Left renal pelvis (tissue), 4 donors: ENCODE measurements at places on chromosomes 12 and 14.

DNA sequence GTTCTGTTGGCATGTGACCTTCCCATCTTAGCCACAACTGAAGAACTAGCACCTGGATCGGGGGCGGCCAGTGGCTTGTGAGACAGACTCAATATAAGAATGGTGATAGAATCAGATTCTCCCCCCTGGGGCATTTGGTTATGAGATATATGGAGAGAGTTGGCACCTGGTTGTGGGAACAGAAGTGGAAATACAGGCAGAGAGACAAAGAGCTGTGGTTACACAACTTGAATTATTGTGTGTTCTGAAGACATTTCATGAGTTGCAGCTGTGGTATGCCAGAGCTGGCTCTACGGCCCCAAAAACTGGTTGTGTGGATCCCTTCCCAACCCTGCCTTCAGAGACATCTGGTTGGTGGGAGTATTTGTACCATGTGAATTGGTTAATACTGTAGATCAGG, 2.9 kb upstream of the MSRB3 start:
- DNase-seq: no peak

- no peak for DNase-seq
Measured at GRCh38 chr14:90111895-90112534, 50.2 kb downstream of the KCNK13 start.

DNA sequence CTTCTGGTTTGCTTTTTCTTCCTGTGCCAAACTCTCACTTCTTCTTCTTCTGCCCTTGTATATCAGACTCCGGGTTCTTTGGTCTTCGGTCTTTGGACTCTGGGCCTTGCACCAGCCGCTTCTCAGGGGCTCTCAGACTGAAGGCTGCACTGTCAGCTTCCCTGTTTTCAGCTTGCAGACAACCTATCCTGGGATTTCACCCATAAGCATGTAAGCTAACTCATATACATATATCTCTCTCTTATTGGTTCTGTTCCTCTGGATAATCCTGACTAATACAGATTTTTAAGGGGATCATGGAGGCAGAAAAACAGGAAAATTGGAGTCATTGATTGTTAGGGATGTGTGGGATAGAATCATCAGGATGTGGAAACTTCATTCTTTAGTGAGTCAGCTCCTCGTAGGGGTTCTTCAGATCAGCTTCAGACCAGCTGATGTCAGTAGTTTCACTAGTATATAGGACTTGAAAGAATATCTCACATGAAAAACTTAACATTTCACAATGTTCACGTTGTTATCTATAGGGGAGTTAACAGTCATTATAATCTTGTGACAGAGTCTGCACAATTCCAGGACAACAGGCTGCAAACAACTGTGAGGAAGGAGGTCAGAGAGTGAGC, 102.9 kb downstream of the RASSF9 start:
- DNase-seq: no peak

GRCh38 chr12:121033625-121034349, 5.3 kb downstream of the OASL start:
- no peak for DNase-seq

GRCh38 chr14:54697001-54697400, 130.1 kb downstream of the SAMD4A start:
- DNase-seq: no peak

- DNase-seq: no peak
Measured at GRCh38 chr12:46790066-46790465, 35.7 kb downstream of the SLC38A4 start.

DNA sequence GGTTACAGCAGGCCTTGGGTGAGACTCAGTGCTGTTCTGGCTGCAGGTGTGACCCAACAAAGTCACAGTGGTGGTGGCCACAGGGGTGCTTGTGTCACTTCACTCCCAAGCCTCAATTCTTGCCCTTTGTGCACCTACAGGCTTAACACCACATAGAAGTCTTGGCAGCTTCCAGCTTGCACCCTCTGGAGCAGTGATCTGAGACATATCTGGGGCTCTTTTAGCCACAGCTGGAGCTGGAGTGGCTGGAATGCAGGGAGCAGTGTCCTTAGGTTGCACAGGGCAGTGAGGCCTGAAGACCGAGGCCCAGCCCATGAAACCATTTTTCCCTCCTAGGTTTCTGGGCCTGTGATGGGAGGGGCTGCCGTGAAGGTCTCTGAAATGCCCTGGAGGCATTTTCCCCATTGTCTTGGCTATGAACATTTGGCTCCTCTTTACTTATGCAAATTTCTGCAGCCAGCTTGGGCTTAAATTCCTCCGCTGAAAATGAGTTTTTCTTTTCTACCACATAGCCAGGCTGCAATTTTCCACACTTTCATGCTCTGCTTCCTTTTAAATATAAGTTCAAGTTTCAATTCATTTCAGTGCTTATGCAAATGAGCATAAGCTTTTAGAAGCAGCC, 37.7 kb downstream of the ADAM21 start:
- no peak for DNase-seq

DNA sequence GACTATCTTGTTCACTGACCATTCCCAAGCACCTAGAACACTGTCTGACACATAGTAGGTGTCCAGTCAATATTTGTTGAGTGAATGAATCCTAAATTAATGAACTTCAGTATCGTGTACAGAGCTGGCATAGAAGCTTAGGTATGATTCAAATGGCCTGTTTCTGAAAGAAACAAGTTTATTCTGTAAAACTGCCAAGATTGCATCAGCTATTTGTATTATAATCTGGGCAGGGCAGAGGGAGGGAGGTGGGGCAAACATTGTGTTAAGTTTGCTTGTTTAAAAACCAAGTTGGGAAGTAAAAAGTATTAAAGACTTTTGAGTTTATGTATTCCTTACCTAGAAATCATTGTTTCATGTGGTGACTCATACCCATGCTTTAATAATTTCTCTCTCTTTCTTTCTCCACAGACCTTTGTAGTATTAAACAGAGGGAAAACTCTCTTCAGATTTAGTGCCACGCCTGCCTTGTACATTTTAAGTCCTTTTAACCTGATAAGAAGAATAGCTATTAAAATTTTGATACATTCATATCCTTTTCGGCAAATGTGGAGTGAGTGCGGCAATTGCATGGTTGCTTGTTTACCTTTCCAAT, 92.8 kb downstream of the SCN8A start:
- DNase-seq: no peak

DNA sequence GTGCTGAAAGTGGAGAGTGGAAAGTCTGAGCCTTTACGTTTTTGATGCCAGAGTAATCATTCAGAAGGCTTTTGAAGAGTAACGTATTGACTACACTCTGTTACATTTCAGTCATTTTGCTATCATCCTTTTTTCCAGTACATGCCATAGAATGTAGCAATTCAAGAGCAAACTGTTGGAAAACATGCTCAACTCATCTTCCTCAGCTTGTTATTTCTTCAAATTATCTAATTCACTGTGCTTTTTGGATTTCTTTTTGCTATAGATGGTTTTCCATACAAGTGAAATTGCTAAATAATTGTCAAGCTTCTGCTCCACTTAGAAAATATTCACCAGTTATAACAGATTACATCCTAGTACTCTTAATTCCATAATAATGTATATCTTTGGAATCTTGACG, 129.9 kb upstream of the CLEC14A start:
- DNase-seq: no peak

GRCh38 chr12:76402259-76402658, 54.0 kb upstream of the BBS10 start:
- no peak for DNase-seq

DNA sequence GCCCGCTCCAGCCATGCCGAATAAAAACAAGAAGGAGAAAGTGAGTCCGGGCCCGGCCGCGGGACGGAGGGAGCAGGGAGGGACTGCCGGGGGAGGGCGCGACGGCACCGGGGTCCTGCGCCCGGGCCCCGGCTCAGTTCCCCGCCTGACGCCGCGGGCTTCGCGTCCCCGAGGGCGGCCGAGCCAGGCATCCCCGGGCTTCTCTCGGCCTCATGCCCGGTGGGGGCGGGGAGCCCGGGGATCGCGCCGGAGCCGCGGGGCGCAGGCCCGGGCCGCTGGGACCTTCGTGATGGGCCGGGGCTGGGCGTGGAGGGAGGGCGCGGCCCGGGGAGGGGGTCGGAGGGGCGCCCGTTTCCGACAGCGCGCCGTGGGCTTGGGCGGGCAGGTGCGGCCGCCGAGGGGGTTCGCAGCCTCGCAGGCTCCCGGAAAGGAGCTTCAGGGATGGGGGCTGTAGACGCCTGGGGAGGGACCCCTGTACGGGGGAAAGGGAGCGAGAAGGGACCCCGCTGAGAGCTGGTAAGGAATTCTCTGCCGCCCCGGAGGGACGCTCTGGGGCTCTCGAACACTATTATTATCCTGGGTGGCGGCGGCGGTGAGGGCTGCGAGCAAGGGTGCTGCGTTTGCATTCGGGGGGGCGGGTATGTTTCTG, 496 bp downstream of the PPP2R5C start:
- no peak for DNase-seq

DNA sequence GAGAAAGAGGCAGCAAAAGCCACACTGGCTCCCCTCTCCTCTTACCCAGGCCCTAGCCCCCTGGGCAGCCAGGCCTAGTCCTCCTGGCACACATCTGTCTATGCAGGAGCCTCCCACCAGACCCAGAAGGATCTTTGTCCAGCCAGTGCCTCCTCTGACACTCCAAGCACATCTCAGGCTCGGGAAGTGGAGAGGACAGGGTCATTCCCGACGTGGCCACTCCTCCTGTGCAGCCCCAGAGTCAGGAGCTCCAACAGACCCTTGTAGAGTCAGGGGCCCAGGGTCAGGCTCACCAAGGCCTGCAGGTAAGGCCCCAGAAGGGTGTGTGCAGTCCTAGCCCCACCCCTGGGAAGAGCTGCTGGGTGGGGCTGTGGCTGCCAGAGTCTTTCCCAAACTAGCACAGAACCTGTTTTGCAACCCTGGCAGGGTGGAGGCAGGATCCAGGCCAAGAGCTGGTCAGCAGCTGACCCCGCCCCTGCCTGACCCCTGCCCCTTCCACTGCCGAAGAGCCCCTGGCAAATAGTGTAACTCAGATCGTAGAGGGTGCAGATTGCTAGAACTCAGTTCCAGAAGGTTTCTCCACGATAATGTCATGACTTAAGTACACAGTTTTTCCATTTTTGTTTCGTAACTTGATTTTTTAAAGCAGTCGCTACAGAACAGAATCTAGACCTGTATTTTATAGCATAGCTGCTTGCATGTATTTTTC, 26.6 kb upstream of the PNMA1 start:
- no peak for DNase-seq

DNA sequence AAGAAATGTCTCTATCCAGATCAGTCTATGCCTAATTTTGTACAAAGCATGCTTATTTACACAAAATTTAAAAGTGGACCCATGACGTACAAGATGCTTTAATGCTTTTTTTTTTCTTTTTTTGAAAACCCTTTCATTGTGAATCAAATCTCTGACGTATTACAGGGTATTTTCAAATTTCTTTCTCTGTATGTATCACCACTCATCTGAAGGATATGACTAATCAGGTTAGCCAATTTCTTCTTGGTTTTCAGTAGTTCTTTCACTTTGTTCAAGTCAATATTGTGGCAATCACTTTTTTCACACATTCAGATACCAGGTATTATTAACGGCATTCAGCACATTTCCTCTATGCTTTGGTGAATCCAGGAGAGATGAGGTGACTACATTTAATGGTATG, 685.3 kb downstream of the TRHDE start:
- no peak for DNase-seq

GRCh38 chr14:100071545-100071944, 6.3 kb downstream of the EVL start:
- DNase-seq: no peak

- no peak for DNase-seq
Measured at GRCh38 chr14:101888182-101888581, 76.2 kb upstream of the DYNC1H1 start.

- no peak for DNase-seq
Measured at GRCh38 chr12:643475-644302, 19.6 kb downstream of the NINJ2 start.

GRCh38 chr14:81416981-81417380, 16.9 kb upstream of the STON2 start:
- DNase-seq: no peak

GRCh38 chr12:10741845-10742244, 18.7 kb upstream of the YBX3 start:
- no peak for DNase-seq

DNA sequence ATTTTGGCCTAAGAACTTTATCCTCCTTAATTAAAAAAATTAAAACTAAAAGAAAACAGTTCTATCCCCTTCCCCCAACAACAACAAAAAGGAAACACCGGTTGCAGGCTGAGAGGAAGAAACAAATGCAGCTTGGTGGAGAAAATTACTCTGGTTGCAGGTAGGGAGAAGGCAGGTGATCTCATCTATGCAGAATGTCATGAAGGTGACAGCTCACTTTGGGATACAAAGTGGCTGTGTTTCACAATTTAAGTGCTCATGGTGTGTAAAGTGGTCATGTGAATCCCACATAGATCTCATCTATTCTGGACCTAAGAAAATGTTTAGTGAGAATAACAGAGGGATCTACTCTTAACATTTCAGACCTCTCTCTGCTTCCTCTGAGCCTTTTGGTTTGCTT, 219.7 kb upstream of the PKP2 start:
- no peak for DNase-seq

- DNase-seq: no peak
Measured at GRCh38 chr12:14843425-14843887, at the start of gene ART4. TSS of gene ART4 (minus strand) at chr12:14843526. CDS start at chr12:14843113, 413 bp downstream.

- no peak for DNase-seq
Measured at GRCh38 chr12:45852508-45852907, 123.0 kb downstream of the ARID2 start.

- DNase-seq: no peak
Measured at GRCh38 chr12:61574339-61574738, 685.9 kb upstream of the USP15 start.

DNA sequence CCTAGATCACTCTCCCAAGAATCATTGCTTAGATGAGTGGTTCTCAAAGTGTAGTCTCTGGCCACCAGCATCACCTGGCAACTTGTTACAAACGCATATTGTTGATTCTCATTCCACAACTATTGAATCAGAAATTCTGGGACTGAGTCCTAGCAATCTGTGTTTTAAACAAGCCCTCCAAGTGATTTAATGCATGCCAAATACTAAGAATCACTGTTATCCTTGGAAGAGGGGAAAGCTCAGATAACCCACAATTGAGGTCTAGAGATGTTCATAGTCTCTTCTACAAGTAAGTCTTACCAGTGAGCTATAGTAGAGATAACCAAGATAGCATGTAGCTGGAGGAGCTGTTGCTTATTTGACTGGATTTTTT, 666.6 kb downstream of the DIO2 start:
- DNase-seq: no peak

GRCh38 chr12:1443421-1444141, 150.8 kb downstream of the FBXL14 start:
- no peak for DNase-seq

- no peak for DNase-seq
Measured at GRCh38 chr14:102141797-102142196, 2.1 kb downstream of the WDR20 start.
